Inflammatory macrophage (primary cell): ENCODE measurements at places on chromosomes 4 and X.

DNA sequence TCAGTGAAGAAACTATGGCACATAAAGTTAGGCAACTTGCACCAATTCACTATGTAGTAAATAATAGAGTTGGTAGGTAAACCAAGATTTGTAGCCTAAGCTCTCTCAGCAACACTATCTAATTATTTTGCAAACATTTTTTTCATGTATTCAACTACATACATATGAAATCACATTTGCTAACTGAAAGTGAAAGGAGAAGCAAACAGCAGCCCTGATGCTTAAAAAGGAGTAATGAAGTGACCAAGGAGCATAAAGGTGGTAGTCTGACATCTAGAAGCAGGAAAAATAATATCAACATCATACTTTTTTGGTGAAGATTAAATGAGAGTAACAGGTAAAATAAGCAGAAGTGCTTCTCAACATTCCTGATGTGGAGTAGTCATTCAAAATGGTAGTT lies 603.7 kb downstream of the GRXCR1 start:
- no peak for DNase-seq

DNA sequence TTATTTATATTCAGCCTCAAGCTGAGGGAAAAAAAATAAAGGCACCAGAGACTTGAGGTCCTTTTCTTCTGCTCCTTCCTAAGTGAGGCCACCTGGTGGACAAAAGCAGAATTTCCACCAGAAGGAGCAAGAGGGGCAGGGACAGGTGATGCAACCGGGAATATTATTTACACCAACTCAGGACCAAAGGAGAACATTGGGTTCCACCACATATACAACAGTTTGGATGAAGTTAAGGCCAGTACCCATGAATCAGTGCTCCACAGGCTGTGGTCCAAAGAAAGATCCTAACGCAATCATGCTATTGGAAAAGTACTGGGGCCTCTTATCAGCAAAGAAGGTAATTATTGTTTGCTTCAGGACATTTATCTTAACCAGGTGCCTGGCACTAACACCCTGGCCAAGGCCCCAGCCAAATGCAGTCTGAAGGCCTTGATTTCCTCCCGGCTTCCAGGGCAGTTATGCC lies 57.4 kb downstream of the TSC22D3 start:
- peak; percentile 77 for DNase-seq

- DNase-seq: no peak
These were observed 35.4 kb upstream of the STS start for GRCh38 chrX:7112071-7112470.

DNA sequence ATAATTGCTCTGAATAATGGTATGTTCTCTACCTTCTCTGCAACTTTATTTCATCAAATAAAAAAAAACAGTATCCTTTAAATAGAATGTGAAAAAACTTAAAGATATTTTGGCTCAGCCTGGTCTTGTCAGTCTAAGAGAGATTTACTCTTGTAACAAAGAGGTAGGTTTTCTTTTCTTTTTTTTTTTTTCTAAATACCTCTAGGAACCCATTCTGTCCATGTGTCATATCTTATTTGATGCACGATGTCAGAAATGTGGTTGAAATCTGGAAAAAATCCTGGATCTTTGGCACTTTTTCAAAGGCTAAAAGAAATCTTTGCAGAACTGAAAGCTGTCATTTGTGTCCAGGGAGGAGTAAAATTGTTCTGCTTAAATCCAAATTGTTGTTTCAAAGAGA lies 17.3 kb upstream of the FGF5 start:
- no peak for DNase-seq

DNA sequence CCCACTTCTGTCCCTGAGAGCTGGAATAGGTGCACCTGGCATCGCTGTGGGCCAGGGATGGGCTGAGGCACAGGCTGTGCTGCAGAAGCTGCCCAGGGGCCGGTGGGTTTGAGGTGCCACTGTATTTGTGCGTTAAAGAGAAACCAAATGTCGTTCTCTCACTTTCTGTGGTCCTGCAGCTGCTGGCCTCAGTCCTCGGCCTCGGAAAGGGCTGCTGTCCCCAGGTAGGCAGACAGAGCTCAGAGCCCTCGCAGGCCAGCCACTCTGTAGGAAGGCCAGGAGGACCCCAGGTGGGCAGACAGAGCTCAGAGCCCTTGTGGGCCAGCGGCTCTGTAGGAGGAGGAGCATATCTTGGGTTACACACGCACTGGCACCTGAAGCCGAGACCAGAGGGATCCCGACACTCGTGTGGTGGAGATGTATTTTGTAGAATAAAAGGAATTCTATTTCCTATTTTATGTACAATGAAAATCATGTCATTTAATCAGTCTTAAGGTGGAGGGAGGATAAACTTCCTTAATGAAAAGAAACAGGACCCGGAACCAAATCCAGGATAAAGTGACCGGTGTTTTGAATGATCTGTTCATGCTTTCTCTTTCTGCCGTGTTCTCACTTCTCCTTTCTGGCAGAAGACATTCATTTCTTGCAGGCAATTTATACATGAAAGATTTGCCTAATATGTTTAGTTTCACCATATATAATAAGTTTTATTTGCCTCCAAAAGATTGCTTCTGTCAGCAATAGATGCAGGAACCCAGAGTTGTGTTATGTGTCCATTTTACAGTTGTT lies 54.4 kb upstream of the HGFAC start:
- DNase-seq: no peak

- peak; percentile 7 for DNase-seq
These were observed 21.6 kb downstream of the TSPAN6 start for GRCh38 chrX:100615005-100615404.

DNA sequence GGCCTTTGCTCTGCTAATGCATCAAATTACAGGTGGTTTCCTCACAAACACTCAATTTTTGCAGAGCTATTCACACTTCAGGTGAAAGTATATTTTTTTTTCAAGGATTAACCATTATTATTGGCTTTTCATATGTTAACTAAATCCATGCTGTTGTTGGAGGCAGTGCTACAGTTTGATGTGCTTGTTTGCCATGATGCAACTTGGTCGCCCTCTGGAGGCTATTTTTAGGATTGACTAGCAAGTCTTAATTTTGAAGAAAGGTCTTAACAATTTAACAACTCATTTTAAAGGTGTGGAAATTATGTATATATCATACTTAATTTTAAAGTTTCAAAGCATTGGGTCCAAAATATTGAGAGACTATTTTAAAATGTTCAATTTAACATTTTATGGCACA lies 168.8 kb upstream of the FAM47A start:
- DNase-seq: peak; percentile 15

DNA sequence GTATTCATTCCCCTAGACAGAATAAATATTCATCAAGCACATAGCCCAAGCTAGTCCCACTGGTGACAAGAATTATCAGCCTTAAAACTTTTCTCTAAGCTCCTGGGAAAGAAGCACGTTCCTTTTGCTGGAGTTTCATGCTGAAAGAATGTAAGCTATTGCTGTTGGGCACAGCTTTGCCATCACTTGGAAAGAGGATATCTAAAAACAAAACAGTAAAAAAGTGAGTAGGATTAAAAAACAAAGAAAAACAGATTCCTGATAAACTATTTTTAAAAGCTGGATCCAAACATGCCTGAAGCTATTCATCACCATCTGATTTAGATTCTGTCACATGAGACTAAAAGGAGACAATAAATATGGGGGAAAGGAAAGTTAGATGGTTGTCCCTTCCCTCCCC lies 176.8 kb downstream of the SCFD2 start:
- DNase-seq: no peak

- no peak for DNase-seq
These were observed 41.2 kb downstream of the LIN54 start for GRCh38 chr4:82969414-82969813.

DNA sequence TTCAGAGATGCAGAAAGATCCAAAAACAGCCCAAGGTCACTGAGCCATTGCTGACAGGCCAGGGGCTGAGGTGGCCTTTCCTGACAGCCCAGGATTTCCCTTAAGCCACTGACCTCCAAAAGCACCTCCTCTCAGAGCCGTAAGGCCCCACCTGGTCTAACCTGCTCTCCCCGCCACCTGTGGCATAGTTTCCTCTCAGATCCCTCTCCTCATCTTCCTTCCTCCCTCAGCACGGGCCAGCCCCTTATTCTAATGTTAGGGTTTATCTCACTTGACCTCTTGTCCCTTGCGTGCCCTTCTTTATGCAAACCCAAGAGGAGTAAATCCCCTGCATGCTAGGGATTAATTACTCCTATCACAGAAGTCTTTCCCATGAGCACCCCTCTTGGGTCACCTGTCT lies 113.0 kb downstream of the RBM47 start:
- no peak for DNase-seq

GRCh38 chr4:166311169-166311568 lies 438.1 kb downstream of the TLL1 start:
- no peak for DNase-seq

DNA sequence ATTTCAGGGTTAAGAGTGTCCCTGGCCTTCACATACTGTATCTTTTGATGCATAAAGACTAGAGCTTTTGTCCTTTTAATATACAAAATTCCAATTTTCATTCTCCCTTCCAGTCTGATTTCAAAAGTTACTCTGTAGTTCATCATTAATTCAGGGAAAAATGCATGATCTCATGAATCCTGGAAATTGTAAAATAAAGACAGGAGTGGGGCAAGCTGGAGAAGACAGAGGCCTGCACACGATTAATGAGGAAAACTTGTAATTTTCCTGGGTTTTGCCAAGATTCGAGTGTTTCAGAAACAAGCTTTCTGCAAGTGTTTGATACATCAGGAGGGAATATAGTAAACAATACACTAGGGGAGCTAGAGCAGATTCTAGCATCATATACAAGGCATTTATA lies 947.9 kb downstream of the FAT4 start:
- DNase-seq: no peak

- no peak for DNase-seq
These were observed 161.8 kb downstream of the MAB21L2 start for GRCh38 chr4:150743564-150744342.

GRCh38 chrX:131544218-131544617 lies 344 bp downstream of the OR13H1 start:
- DNase-seq: no peak

DNA sequence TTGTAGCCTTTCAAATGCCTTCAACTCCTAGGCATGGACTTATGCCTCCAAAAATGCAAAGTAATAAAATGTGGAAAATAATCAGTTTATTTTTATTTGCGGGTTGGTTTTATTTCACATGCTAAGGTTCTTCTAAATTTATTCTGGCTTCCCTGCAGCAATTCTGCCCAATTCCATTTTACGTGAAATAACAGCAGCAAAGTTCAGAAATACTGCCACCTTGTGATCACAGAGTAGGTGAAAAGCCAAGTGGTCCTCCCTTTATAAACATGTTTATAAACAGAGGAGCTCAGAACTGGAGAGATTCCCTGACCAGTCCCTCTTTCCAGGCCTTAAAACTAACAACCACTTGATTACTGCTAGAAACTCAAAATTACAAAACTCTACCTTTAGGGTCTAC lies 14.7 kb upstream of the DCHS2 start:
- no peak for DNase-seq

- DNase-seq: no peak
These were observed 8.4 kb downstream of the ANK2 start for GRCh38 chr4:113057891-113058290.

DNA sequence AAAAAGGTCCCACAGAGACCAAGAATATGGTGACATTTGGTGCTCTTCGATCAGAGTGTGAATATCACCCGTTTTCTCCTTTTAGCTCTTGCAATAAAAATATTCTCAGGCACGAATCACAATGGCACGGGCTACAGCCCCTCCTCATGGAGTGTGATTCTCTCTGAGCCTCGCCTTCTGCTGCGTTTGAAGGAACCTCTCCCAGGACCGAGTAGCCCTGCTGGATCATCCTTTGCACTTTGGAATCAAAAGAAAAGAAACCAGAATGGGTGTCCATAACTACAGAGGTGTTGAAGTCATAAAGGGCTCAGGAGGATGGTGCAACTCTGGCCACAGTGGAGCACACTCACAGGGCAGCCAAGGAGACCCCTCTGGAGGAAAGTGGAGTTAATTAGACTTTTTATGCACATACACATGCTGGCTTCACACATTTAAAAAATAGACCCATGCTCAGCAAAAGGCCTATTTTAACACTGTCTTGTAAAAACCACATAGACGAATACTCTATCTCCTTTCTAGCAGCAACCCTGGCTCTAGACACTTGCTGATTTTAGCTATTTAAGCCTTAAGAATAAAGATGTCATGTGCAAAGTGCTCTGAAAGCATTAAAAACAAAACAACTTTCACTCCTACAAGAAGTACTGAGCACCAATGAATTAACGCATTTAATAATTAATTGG lies 19.1 kb downstream of the MAML3 start:
- DNase-seq: no peak

- DNase-seq: no peak
These were observed 403.0 kb upstream of the HS3ST1 start for GRCh38 chr4:11831739-11832138.

- peak; percentile 49 for DNase-seq
These were observed at the start of gene SOD3 for GRCh38 chr4:24794916-24795665. Gene SOD3 (plus strand): TSS chr4:24795573. CDS start chr4:24799522, 3,949 bp downstream.

DNA sequence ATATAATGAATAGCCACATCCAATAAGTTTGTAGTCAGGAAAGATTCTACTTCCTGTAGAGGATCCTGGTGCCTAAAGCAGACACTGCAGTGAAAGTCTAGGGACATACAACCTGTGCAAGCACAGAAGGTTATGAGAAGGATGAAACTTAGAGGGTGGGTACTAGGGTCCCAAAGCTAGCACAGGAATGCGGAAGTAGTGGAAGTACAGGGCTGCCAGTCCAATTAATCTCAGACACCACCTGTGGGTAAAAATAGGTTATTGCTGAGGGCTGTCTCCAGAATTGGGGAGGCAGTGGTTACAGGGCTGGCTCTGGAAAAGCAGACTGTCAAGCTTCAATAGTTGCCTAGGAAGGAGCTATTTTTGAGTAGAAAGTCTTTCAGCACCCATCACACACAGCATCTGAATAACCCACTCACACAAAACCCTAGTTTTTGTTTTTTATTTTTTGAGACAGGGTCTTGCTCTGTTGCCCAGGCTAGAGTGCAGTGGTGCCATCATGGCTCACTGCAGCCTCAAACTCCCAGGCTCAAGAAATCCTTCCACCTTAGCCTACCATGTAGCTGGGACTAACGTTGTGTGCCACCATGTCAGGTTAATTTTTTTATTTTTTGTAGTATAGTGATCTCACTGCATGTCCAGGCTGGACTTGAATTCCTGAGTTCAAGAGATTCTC lies 50.8 kb upstream of the ELF2 start:
- peak; percentile 24 for DNase-seq

GRCh38 chr4:1376391-1376840 lies 29.4 kb downstream of the UVSSA start:
- DNase-seq: no peak

DNA sequence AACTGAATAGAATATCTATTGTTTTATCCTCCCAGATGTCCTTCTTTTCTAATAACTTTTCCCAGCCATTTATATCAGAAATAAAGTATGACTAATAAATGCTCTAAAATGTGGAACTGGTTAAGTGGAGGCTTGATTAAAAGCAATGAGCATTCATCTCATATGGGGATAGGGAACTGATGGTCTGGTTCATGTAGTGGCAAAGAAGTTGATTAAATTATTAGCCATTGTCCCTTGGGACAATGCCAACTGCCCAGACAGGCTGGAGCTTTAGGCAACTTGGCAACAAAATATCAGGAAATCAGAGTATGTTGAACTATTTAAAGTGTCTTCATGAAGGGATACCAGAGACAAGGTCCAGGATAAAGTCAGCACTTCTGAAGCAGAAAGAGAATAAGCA lies 24.2 kb downstream of the TRO start:
- no peak for DNase-seq

GRCh38 chrX:1330605-1331004 lies 6.0 kb upstream of the IL3RA start:
- peak; percentile 25 for DNase-seq

GRCh38 chrX:48196745-48197201 lies at the start of gene SSX5:
Gene SSX5 (minus strand): TSS chrX:48196795. CDS start chrX:48195358, 1,437 bp downstream.
- DNase-seq: no peak
